ENCODE measurements at places on chromosomes 4 and X. TPM values are rescaled to one million over a fixed set of nuclear protein-coding genes. Genes with fewer than 3 reads are reported as not detected.

GRCh38 chr4:70280567-70280966 is 38.2 kb downstream of the CSN3 start:
- no peaks in the 10 kb centered on the region for H3K4me1 ChIP-seq
- no peaks in the 10 kb centered on the region for H3K36me3 ChIP-seq
- DNase-seq = no peak

- peaks cover 2% of the 10 kb centered on the region for H3K4me1 ChIP-seq
- H3K27me3 ChIP-seq = no peaks in the 10 kb centered on the region
- no peaks in the 10 kb centered on the region for H3K36me3 ChIP-seq
- DNase-seq = no peak
These were observed 23.1 kb upstream of the AR start for GRCh38 chrX:67520671-67521070.

DNA sequence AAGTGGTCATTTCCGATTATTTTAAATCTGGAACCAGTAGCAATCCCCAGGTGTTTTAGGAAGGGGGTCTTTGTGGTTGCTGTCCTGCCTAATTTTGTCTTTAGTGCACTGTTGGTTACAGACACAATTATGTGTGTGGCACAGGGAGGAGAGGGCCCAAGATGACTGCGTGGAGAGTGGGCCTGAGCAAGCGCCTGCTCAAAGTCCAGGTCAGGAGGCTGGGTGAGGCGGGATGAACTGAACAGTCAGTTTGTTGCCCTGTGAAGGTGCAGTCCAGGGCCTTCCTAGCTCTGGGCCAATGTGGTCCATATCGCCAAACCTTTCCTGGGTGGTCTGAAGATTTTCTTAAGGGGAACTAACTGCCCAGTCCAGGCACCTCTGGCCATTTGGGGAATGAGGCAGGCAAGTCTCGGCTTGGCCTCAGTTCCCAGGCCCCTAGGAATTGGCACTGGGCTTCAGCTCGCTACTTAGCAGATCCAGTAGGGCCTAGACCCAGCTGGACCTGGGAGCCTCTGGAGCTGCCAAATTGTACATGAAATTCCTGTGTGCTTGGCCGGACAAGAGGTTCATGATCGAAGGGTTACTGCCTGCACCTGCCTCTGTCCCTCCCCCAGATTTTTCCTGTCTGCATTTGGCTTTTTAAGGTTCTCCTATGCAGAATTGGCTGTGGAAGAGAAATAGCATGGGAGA is 47.6 kb downstream of the ANAPC4 start:
- H3K4me3 ChIP-seq = no peak overlapping the region
- no peaks in the 10 kb centered on the region for H3K4me1 ChIP-seq
- DNase-seq = no peak
- H3K27ac ChIP-seq = no peak overlapping the region

The MAGEA4 gene
- not detected for total RNA-seq

The IBSP gene
- not detected for total RNA-seq
